Stimulated activated CD8-positive, alpha-beta memory T cell treated with anti-CD3 and anti-CD28 coated beads, Interleukin-4, amount 100 ng/mL, for 48 hours (primary cell): ENCODE measurements at places on chromosomes 2 and 18.

GRCh38 chr18:39425172-39425850 is 1859.7 kb upstream of the CELF4 start:
- DNase-seq = no peak

- DNase-seq = no peak
These were observed 6.6 kb downstream of the DLX2 start for GRCh38 chr2:172095905-172096625.

GRCh38 chr18:54052732-54053429 is 171.6 kb downstream of the MBD2 start:
- DNase-seq = no peak

DNA sequence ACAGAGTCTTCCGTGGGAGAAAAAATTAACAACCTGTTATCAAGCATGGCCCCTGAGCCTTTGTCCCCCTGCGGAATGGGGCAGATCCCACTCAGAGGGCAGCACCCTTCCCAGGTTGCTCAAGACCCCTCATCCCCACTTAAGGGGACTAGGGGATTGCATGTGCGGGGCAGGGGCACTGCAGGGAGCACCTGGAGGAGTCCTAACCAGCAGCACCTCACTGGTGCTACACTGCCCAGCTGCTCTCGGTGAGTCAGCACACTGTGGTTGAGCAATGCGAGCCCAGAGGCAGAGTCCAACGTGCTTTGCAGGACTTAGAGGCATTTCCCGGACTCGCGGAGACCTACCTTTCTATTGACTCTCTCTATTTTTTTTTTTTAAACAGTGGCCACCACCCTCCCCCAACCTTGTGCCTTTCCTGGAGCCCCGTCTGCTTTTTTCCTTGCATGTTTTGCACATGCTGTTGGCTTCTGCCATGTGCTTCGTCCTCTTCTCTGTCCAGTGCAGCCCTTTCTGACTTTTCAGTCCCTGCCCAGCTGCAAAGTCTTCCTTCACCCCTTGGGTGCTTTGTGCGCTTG is 74.0 kb downstream of the IL1R2 start:
- no peak for DNase-seq

DNA sequence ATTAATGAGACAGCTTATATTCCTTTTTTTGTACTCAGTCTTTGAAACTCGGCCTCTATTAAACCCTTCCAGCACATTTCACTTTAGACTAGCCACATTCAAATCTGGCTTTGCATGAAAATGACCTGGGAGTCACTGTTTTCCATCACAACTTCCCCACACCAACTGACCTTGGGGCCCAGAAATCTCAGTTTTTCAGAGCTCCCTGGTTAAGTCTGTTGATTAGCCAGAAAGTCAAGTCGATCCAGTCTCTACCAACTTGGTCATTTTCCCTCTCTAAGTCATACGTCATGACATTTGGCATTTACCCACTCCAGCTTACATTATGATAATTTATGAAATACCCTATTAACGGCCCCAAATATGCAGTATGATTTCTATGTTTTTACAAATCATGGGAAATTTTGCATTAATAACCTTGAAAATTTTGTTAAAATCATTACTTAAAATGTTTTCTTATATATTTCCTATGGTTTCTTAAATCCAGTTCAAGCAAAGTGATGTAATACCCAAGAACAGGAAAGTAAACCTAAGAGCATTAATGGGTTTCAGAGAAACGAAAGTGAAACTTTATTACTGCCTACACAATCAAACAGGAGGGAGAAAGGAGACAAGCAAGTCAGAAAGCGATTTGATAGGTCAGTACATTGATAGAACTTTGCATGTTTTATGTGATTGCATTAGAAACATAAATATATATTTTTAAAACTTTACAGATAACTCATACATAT is 77.1 kb downstream of the SPATS2L start:
- no peak for DNase-seq

DNA sequence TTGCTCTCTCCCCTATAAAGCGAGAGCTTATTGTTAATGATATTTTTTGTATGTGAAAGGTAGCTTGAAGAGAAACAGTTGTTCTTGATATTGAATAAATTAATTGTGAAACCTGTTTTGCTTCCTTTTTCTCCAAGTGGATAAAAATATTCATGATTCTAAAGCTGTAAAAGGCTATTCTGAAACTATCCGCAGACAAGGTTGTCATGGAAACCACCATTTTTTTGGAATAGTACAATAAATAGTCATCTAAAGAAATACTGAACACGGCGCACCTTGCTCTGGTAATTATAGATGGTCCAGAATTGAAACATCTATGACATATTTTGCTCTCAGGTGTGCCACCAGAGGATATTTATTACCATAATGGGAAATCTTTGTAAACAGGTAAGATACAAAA is 1103.0 kb upstream of the SLC39A10 start:
- no peak for DNase-seq

DNA sequence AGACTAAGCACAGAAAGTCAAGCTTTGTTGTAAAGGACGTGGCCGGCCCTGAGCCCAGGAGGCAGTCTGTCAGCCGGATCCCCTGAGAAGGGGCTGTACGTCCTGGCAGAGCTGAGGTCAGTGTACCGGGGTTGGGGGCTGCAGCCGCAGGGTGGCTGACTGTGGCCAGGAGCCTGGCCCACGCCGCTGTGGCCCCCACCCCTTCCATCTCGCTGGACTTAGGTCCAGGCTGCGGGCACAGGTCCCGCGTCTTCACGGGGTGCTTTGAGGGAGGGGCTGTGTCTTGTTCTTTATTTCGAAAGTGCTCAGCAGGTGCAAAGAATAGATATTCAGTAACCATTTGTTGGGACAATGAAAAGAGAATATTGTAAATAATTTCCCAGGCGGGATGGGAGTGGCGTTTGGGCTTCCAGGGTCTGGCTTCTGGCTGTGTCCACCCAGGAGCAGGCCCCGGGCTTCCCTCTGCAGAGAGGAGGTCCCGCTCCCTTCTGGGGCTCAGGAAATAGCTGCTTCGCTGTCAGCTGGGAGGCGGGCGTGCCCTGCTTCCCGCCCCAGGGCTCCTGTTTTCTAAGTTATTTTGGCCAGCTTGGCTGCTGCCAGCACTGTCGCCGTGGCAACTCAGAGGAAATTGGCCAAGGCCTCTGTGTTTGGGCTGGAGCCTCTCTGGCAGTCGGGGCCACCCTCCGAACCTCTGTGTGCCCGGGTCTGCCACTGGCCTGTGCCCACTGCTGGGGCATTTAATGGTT is 7.4 kb downstream of the NFATC1 start:
- no peak for DNase-seq

GRCh38 chr18:34591920-34592444 is 118.1 kb upstream of the DTNA start:
- no peak for DNase-seq
